ENCODE measurements at places on chromosomes 3 and 15.

DNA sequence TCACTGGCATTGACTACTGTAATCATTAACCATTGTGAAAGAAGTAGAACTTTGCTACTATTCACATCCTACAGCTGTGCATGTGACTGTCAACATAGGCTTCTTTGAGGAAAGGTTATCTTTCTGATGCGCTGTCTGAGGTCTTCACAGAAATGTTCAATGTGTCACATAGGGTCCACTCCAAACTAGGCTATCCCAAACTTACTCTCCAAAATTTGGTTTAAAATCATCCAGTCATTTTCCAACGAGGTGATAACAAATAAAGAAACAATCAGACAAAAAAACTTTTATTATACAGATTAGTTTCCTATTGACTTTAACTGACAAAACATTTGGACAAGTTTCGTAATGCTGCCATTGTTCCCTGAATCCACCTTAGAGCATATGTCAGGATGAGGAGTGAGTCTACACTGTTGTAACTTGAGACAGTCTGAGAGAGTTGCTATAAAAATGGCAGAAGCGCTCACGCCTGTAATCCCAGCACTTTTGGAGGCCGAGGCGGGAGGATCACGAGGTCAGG, 511.6 kb downstream of the PLOD2 start:
- no peak for DNase-seq

GRCh38 chr3:113169891-113170452, 41.4 kb upstream of the BOC start:
- DNase-seq, result no peak

- DNase-seq, result no peak
Measured at GRCh38 chr15:74906067-74906449, 593 bp downstream of the FAM219B start.

DNA sequence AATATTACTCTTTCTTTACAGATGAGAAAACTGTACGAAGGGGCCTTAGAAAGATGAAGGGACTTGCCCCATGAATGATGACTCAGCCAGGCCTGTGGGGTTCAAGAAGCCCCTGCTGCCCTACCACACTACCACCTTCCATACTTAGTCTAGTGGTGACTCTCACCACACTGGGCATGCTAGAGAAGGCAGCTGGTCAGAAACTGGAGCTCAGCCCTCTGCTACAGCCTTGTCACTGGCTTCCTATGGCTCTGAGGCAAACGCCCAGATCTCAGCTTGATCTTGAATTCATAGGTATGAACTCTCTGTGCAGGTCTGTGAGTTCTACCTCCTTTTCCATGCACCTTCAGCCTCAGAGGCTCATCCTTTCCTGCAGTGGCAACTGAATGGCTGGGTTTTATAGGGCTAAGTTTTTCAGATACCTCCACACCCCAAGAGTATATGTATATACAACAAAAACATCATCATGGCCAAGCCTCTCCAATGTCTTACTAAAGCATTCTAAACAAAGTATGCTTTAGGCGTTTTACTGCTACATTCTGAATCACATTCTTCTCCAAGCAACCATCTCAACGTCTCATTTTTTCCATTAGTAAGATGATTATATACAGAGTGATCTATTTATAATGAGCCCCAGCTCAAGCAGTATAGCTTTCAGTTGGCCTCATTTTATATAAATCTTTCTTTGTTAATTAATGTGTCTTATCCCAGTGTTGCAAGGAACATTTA, 234.1 kb downstream of the GREM1 start:
- DNase-seq, result no peak

GRCh38 chr3:61768284-61769037, 207.1 kb downstream of the PTPRG start:
- no peak for DNase-seq

GRCh38 chr3:196051282-196052076, 30.4 kb downstream of the TFRC start:
- no peak for DNase-seq

DNA sequence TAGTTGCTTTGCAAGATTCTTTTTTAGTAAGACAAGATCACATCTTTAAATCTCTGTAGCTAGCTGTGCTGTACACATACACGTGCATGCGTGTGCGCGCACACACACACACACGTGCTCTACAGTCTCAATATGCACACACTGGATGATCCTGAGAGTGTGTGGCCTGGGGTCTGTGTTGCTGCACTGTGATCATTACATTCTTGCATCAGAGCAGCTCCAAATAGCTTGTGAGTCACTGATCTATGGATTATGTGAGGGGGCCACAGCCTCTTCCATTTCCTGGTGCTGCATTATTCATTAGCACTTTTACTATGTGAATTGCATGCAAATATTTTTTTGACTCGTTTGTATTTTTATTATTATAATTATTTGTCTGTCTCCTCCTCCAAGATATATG, 34.6 kb downstream of the MCTP2 start:
- no peak for DNase-seq

Data from stimulated activated CD8-positive, alpha-beta memory T cell treated with anti-CD3 and anti-CD28 coated beads, Interleukin-15, amount 100 ng/mL, for 4 hours (primary cell).